AG09319 (cell line): ENCODE measurements at places on chromosomes 6 and 20.

- no peak for DNase-seq
These were observed 192.5 kb downstream of the PTPRK start for GRCh38 chr6:128327890-128328289.

DNA sequence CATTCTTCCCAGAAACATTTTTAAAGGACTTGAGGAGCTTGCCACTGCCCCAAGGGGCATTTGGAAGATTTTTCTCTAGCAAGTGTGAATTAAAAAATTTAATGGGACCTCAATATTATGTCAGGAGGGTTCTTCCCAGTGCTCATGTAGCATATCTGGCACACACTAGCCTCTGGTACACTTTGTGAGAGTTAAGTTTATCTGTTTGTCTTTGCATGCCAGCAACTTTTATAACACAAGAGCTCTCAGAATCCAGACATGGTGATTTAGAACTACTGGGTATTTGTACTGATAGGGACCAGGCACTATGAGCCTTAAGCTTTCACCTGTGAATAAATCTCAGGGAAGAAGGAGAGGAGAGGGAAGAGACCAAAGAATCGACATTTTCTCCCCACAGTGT, 12.9 kb downstream of the SPINT3 start:
- DNase-seq: no peak

- no peak for DNase-seq
These were observed 112.8 kb upstream of the BMP2 start for GRCh38 chr20:6654513-6655252.

- DNase-seq: no peak
These were observed 202.1 kb upstream of the EPHA7 start for GRCh38 chr6:93621442-93621841.

- DNase-seq: no peak
These were observed 103.5 kb upstream of the TRAF3IP2 start for GRCh38 chr6:111709201-111709600.
